ENCODE measurements at places on chromosomes 1 and 21.
A peak's percentile ranks its signal among the peaks of the same experiment; 100 is the strongest.

- peak; percentile 49 for DNase-seq
Observed at GRCh38 chr1:184843732-184844495, 89.3 kb upstream of the EDEM3 start.

DNA sequence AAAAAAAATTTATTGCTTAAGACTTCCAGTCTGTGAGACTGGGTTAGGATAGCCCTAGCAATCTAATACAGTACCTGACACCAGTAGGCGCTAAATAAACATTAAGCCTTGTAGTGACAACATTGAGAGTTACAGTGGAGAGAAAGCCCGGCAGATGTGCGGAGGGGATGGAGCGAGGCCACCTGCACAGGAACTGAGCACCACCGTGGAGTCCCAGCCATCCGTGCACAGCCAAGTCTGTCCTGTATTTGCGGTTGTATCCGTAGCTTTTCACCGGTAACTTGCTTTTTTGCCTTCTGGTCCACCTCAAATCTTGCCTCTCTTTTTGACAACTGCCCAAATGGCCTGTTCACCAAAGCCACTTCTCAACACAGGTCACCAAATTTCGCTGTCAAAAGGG is 260.1 kb downstream of the GPATCH2 start:
- no peak for DNase-seq

- DNase-seq = no peak
Observed at GRCh38 chr1:102733491-102734236, 374.7 kb downstream of the COL11A1 start.

DNA sequence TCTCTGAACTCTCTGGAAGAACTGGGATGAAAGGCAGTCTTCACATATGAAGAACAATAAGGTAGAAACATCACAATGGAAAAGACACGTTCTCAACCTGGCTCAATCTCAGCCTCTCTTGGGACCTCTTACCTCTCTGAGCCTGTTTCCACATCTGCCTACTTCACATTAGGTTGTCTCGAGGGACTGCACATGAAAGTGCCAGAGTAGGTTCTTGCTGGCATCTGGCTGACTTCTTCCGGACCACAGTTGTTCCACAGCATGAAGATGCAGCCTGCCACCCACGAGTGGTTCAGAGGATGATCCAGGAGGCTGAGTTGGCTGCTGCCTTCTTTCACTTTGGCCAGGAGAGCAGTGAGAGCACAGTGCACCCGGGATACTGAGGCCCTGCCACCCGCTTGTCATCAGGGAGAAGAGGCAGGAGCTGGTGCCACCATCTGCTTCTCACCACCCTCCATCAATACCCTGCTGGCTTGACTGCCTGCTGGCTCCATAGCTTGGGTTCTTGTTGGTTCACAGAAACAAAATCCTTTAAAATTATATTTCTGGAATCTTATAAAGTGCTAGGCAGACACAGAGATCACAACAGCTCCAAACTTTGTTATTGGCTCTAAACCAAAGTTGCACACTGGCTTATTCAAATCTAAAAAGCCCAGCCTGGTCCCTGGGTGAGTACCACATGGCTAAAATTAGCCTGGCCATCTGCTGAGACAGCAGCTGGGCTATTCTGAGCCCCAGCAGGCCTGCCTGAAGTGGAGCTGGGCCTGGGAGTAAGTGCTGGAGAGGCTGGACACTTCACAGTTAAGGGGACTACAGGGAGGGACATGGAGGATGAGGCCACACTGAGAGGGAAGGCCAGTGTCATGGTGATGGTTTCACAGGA is 46.9 kb upstream of the LIN9 start:
- DNase-seq = no peak

- DNase-seq = no peak
Observed at GRCh38 chr1:241217516-241217915, 139.5 kb downstream of the RGS7 start.

DNA sequence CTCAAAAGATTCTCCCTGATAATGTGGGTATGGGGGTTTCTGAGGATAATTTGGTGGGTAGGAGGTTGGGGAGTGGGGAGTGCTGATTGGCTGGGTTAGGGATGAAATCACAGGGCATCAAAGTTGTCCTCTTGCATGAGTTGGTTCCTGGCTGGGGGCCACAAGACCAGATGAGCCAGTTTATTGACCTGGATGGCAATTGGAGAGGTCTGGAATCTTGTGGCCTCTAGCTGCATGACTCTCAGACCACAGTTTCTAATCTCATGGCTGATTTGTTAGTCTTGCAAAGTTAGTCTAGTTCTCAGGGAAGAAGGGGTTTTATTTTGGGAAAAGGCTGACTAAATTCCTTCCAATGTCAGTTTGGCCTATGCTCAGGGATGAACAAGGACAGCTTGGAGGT is 3.3 kb upstream of the GBP1 start:
- DNase-seq = no peak

DNA sequence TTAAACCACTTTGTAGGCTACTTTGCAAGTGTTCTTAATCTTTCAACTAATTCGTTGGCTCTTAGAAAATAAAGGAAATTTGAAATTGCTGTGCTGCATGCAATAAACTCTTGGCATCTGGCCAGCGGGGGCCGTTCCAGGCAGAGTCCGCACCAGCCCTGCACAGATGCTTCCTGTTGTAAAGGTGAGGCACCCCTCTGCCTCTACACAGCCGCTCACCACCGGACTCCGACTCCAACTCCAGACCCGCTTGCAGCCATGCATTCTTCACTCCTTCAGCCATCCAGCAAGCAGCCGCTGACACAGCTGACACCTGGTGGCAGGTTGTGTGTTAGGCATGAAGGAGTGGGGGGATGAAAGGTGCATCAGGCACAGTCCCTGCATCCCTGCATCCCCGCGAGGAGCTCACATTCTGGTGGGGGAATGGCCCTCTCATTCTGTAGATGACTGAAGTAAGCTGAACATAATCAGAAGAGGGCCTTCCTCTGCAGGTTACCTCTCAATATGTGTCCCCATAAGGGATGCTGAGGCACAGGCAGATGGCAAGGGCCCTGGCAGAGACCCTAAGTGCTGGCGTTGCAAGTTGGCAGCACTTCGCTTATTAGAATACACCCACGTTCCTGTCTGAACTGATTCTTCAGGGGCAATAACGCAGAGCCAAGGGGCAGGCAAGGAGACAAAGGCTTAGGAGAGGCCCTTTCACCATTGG is 56.8 kb downstream of the GLIS1 start:
- peak; percentile 26 for DNase-seq

DNA sequence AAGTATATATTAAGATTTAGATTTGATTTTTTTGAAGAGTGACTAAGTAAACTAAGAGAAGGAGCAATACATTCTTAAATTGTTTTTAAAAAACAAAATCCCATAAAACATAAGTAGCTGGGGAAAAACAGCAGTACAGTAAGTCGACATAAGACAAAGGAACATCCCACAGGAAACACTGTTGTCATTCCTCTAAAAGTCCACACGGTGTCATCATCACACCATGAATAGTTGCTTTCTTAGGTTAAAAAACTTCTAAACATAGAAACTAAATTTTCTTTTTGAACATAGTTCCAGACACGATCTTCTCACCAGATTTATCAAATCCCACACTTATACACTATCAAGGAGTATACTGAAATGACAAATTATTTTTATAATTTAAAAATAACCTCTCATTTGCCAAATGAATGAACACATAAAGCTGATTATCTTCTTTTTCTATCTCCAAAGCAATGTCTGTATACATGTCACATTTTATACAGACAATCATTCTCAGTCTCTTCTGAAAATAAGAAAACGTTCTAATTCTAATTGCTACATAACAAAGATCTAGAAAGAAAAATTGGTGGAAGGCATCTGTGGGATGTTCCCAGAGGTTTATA is 15.8 kb downstream of the ODF2L start:
- no peak for DNase-seq

DNA sequence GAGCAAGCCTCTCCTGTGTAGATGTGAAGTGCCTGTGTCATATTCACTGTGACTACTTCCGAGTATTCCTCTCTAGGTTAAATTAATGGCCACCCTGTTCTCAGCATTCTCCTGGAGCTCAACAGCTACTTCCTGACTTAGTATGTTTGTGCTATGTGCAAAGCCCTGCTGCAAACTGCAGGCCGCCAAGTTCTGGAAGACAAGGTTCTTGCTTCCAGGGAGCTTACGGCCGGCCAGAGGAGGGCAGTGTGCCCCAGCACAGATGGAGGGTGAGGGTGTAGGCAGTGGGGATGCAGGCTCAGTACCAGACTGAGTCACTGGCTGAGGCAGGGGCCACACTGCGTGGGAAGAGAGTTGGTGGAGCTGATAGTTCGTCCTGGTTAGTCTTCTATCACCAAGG is 43.2 kb downstream of the ELK4 start:
- DNase-seq = no peak

DNA sequence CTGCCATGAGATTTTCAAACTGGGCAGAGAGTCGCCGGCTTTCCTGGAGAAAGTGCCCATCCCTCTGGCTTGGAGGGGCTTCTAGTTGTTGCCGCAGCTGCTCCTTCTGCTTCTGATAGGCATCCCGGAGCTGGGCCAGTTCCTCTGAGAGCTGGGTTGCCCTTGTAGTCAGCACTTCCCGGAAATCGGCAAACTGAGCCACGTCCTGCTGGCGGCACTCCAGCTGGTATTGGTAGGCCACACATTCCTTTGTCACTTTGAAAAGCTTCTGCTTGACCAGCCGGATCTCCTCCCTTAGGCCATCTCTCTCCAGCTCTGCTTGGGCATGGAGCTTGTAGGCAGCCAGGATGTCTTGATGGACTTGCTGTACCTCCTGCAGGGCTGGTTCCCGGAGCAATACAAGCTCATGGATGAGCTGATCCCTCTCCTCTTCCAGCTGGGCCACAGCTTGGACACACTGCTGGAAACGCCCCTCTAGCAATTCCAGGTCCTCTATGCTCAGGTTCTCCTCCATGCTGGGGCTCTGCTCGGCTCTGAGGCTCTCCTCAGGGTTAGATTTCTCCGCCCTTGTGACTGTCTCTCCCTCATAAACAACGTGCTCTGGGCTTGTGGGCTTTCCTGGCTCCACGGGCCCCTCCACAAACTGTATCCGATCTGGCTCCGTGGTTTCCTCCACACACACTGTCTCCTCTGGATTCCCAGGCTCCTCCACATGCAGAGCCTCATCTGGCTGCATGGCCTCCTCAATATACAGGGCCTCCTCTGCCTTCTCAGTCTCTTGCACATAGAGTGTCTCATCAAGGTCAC is 7.3 kb downstream of the SYNC start:
- DNase-seq = no peak

- no peak for DNase-seq
Observed at GRCh38 chr1:23191199-23191598, 22.5 kb upstream of the LUZP1 start.

DNA sequence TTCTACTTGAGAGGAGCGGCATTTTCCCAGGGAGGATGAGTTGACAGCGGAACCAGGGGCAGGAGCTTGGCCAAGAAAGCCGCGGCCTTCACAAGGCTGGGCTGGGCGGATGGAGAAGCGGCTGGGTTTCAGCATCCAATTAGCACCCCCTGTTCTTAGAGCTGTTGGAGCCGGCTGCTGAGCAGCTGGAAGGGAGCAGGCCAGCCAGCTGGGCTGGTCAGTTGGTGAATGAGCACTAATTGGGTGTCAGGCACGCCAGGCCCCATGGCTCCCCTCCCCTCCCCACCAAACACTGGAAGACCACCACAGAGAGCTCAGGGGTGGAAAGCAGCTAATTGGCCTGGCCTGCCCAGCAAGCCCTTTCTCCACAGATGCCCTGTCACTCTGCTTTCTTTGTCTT is 245.6 kb downstream of the RRAGC start:
- no peak for DNase-seq

GRCh38 chr1:221101807-221102605 is 222.8 kb downstream of the HLX start:
- no peak for DNase-seq

- no peak for DNase-seq
Observed at GRCh38 chr1:181704546-181704945, 221.2 kb downstream of the CACNA1E start.

DNA sequence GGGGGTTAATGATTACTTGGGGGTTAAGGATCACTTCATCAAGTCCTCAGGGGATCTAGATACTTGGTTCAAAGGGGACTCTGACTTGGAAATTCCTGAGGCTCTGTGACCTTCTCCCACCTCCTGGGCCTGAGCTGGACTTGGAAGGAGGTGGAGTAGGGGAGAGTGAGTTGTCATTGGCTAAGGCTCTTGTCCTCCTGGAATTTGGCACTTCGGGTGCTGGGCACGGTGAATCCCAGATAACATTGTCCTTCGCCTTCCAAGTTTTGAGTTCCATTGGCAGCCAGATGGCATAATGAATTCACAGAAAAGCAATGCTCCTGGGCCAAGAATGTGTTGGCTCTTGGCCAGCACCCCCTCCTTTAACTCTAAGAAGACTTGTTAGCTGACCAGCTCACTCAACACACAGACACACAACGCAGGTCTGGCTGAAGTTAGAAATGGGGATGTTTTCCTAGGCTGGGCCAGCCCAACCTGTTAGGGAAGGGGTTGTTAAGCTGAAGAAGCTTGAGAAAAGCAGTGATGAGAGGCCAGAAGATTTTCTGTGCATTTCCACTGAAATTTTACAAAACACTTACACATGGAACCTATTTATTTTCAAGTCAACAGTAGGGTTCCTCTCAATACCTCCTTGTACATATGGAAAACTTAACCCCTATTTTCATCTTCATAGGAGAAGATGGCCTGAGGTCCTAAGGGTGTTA is 29.7 kb downstream of the SLC26A9 start:
- DNase-seq = no peak

DNA sequence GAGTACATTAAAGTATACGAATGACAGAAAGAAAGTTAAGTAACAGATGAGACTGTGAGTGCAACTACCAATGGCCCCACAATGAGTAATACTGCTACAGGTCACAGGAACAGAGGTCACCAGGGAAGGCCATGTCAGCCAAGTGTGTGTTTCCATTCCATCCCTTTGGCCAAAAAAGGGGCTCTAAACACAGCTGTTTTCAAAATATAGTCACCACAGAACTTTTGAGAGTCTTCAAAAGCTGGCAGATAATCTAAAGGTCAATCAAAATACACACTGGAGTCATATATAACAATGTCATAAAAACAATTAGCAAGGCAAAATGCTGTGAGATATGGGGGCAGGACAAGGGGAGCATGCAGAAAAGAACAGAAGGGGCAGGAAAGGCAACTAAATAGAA is 10.2 kb downstream of the USP24 start:
- DNase-seq = no peak

DNA sequence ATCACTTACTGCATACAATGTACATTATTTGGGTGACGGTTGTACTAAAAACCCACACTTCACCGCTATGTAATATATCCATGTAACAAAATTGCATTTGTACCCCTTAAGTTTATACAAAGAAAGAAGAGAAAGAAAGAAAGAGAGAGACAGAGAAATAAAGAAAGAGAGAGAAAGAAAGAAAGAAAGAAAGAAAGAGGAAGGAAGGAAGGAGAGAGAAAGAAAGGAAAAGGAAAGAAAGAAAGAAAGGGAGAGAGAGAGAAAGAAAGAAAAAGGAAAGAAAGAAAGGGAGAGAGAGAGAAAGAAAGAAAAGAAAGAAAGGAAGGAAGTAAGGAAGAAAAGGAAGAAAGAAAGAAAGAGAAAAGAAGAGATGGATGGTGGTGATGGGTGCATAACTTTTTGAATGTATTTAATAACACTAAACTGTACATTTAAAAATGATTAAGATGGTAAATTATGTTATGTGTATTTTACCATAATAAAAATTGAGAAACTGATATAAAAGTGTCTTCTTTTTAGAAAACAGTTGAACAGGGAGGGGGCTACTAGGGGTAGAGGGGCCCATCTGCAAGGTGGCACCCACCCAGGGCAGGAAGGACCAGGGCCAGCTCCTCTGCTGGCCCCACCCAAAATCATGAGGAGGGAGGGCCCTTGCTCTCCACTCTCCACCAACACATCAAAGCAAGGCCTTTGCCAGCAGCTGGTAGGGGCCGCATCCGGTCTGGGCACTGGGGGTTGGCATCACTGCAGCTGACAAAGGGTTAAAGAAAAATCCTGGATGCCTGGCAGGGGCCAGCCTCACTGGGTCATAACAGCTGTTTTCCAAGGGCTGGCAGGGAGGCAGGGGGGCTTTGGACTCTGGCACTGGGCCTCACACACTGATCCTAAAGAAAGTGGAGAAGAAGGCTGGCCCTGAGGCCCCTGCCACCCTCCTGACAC is 153.9 kb upstream of the EDN2 start:
- no peak for DNase-seq

Data from stimulated activated CD4-positive, alpha-beta T cell treated with anti-CD3 and anti-CD28 coated beads, Interleukin-4, amount 100 ng/mL, for 24 hours (primary cell).